ENCODE measurements at places on chromosomes 2 and 18. TPM values are rescaled to one million over a fixed set of nuclear protein-coding genes. Genes with fewer than 3 reads are reported as not detected.

- peaks cover 7% of the 10 kb centered on the region for H3K27me3 ChIP-seq
- H3K27ac ChIP-seq: no peak overlapping the region
- DNase-seq: no peak
- no peak overlapping the region for H3K4me3 ChIP-seq
- peaks cover 14% of the 10 kb centered on the region for H3K4me1 ChIP-seq
Measured at GRCh38 chr2:197137231-197137630, 173.3 kb downstream of the ANKRD44 start.

DNA sequence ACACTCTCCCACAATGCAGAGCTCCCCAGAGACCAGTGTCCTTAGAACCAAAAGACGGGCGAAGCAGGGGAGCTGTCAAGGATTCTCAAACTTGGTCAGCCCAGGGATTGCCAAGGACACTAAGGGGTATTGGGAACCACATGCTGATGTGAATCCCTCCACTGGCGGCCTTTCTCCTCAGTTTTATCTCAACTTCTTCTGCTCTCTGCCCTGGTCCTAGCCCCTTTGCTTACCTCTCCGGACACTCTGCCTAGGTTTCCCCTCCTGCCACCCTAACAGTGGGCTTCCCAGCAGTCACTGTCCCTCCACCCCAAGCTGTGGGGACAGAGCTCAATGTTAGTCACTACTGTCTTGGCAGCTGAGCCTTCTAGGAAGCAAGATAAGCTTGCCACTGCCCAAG lies 61.1 kb downstream of the POLR1A start:
- H3K27ac ChIP-seq: no peak overlapping the region
- H3K36me3 ChIP-seq: peaks cover 23% of the 10 kb centered on the region
- no peaks in the 10 kb centered on the region for H3K27me3 ChIP-seq

DNA sequence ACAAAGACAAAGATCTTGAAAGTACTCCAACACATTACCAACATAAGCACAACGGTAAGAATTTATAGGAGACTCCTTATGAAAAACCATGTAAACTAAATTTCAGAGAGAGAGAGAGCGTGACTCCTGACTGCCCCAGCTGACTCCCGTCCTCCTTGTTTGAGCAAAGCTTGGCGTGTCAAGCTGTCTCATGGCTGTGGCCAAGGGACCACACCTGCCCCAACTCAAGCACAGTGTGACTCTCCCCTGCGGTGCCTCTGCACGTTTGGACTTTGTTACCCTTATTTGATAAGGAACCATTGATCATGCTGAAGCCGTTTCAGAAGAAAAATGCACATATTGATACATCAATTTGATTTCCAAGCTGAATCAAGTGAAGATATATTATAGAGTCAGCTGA lies 124.8 kb downstream of the COL6A3 start:
- H3K27ac ChIP-seq: no peak overlapping the region
- peaks cover 10% of the 10 kb centered on the region for H3K27me3 ChIP-seq
- H3K36me3 ChIP-seq: no peaks in the 10 kb centered on the region
- no peak for DNase-seq
- H3K4me1 ChIP-seq: peaks cover 16% of the 10 kb centered on the region

- H3K36me3 ChIP-seq: no peaks in the 10 kb centered on the region
- no peaks in the 10 kb centered on the region for H3K27me3 ChIP-seq
- no peaks in the 10 kb centered on the region for H3K4me1 ChIP-seq
- no peak overlapping the region for H3K4me3 ChIP-seq
- no peak for DNase-seq
Measured at GRCh38 chr2:199042660-199043379, 414.9 kb downstream of the SATB2 start.

- H3K27ac ChIP-seq: peak overlapping the region; percentile 0
- DNase-seq: no peak
- H3K36me3 ChIP-seq: peaks cover 14% of the 10 kb centered on the region
- H3K4me3 ChIP-seq: no peak overlapping the region
- peaks cover 33% of the 10 kb centered on the region for H3K4me1 ChIP-seq
Measured at GRCh38 chr2:25617948-25618646, 55.3 kb downstream of the DTNB start.

- no peak for DNase-seq
- no peaks in the 10 kb centered on the region for H3K36me3 ChIP-seq
- H3K4me1 ChIP-seq: peaks cover 12% of the 10 kb centered on the region
- peak overlapping the region; percentile 11 for H3K27ac ChIP-seq
Measured at GRCh38 chr2:20524412-20525040, 77.7 kb downstream of the RHOB start.

DNA sequence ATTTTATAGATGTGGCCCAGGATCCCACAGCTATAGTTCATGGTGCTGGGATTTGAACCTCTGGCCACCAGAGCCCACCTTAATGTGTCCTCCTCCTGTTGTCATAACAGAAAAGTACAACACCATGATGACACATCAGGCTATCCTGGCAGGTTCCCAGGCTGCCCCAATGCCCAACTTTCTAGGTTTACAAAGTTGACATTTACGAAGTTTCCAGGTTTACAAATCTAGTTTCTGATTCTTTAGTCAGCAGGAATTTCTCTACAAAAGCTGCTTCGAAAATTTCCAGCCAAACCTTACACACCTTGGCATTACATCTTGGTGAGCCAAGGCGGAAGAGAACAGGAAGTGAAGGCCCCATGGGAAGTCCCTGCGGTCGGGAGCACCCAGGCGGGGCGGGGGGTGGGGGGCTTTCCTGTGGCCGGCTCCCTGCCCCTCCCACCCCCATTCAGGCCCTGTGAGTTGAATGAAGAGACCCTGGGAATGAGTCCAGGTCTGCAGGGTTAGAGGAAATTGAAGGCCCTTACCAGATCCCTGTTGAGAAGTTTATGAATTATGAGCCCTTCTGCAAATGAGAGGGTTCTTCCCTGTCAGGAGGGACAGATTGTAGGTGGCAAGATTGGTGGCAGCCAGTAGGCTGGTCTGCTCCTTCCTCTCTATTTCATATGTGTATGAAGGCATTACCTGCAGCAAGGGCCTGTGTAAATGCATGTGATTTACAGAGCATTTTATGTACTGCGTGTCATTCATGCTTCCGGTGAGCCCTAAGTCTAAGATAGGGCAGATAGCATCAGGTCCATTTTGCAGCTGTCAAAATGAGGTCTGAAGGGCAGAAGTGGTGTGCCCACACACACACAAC lies 11.1 kb upstream of the IL1RN start:
- no peaks in the 10 kb centered on the region for H3K4me1 ChIP-seq
- H3K36me3 ChIP-seq: no peaks in the 10 kb centered on the region
- peaks cover 16% of the 10 kb centered on the region for H3K27me3 ChIP-seq
- no peak for DNase-seq
- no peak overlapping the region for H3K27ac ChIP-seq

DNA sequence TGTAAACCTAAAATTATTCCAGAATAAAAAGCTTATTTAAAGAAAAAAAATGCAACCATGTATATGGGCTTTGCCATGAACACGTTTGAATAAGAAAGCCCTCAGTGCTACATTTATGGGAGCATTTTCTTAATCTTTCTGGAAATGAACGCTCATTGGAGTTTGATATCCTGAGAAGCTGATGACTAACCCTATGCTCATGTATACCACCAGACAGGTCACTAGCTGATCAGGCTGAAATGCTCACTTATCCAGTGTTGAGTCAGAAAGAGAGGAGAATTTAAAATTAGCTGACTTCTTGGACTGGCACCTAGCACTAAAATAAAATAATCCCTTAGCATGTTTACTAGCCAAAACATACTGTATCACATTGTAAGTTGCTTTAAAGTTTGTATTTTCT lies 254.9 kb upstream of the SIX3 start:
- H3K27ac ChIP-seq: no peak overlapping the region
- DNase-seq: no peak
- no peak overlapping the region for H3K4me3 ChIP-seq
- H3K36me3 ChIP-seq: no peaks in the 10 kb centered on the region
- peaks cover 3% of the 10 kb centered on the region for H3K4me1 ChIP-seq

DNA sequence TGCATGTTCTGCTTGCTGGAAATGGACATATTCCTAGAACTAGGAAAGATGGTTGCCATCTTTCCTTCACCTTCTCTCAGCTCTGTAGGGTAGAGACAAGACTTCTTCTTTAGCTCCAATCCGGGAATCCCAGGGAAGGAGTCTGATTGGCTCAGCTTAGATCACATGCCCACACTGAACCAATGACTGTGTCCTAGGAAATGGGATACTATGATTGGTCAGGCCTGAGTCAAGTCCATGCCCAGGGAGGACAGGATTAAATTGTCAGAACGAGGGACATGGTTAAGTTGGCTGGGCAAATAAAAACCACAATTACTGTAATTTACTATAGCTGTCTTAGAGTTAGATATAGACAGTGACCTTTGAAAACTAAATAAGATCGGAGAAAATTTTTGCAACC lies 31.4 kb downstream of the SEMA4F start:
- DNase-seq: no peak
- H3K36me3 ChIP-seq: peaks cover 1% of the 10 kb centered on the region
- no peaks in the 10 kb centered on the region for H3K4me1 ChIP-seq
- H3K27ac ChIP-seq: no peak overlapping the region
- no peak overlapping the region for H3K4me3 ChIP-seq

- no peak for DNase-seq
- peaks cover 9% of the 10 kb centered on the region for H3K36me3 ChIP-seq
- no peak overlapping the region for H3K4me3 ChIP-seq
- H3K27ac ChIP-seq: no peak overlapping the region
- H3K4me1 ChIP-seq: peaks cover 19% of the 10 kb centered on the region
- peaks cover 3% of the 10 kb centered on the region for H3K27me3 ChIP-seq
Measured at GRCh38 chr2:108106731-108107130, 120.4 kb downstream of the SLC5A7 start.

- H3K27ac ChIP-seq: no peak overlapping the region
- no peaks in the 10 kb centered on the region for H3K27me3 ChIP-seq
- H3K4me3 ChIP-seq: no peak overlapping the region
- no peaks in the 10 kb centered on the region for H3K36me3 ChIP-seq
Measured at GRCh38 chr2:35973132-35973736, 382.3 kb upstream of the CRIM1 start.

DNA sequence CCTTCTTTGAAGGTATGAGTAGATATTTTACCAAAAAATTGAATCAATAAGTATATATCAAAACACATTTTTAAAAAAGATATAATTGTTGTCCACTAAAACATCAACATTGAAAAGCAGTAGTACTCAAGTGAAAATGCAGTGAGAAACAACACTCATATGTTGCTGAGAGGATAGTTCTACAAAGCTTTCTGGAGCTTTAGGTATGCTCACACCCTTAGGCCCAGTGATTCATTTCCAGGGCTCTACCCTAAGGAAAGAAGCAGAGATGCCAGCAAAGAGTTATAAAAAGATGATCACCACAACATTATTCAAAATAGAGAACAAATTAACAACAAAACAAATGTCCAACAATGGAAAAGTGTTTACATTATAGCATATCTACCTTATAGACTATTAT lies 197.3 kb upstream of the CCDC150 start:
- no peak overlapping the region for H3K4me3 ChIP-seq
- no peak for DNase-seq
- H3K27me3 ChIP-seq: no peaks in the 10 kb centered on the region
- H3K36me3 ChIP-seq: no peaks in the 10 kb centered on the region
- H3K4me1 ChIP-seq: peaks cover 3% of the 10 kb centered on the region

DNA sequence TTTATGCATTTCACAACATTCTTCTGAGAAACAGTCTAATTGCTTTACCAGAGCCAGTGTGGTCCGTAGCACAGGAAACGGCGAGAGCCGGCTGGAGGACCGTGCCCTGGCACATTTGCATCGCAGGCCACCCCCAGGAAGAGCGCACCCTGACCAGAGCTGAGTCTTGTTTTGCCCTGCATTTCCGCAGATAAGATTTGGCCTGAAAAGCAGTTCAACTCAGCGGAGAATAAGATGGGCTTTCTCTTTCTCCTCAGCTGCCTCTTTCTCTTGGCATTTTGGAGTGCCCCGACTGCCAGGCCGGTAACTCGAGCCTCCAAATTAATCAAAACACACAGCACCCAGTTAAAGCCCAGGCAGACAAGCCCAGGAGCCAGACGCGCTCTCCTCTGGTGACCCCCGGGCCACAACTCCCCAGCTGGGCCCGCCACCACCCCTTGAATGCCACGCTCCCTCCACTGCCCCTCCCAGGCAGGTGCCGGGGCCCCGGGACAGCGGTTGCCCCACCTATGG lies 464 bp downstream of the COL4A4 start:
- H3K27ac ChIP-seq: no peak overlapping the region
- peaks cover 77% of the 10 kb centered on the region for H3K27me3 ChIP-seq
- DNase-seq: no peak
- H3K4me1 ChIP-seq: peaks cover 3% of the 10 kb centered on the region
- H3K4me3 ChIP-seq: peak overlapping the region; percentile 66

DNA sequence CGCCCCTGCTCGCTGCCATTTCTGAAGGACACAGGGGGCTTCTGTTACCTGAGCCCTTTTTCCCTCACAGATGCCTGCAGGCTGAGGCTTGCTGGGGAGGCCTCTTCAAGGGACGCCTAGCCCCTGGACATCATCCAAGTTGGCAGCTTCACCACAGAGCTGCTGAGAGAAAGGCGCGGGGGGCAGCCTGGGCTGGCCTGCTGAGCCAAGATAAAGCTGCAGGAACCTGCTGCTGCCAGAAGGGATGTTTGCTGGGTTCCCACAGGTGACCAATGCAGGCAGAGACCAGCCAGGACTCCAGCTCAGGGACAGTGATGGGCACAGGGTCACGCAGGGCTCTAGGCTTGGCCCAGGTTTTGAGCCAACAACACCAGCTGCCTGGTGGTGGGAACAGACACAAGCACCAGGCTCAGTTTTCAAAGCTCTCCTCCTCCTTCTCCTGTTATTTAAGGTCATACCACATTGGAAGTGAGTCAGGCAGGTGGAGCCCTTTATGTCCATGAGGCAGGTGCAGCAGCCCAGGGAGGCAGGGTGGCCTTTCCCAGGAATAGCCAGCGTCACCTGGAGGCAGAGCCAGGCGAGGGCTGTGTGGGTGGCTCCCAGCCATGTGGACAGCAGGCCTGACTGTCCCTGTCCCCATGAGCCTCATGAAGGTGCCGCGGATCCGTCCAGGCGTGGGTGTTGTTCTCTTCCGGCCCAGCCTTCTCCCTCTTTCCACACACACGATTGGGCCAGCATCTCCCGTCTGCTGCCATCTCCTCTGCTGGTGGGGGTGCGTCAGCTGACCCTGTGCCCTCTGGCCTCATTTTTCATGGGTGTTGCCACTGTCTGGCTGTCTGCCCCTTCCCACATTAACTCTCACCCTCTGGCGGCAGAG lies 515.5 kb upstream of the MYT1L start:
- H3K36me3 ChIP-seq: no peaks in the 10 kb centered on the region
- H3K4me1 ChIP-seq: peaks cover 2% of the 10 kb centered on the region
- no peak overlapping the region for H3K27ac ChIP-seq
- DNase-seq: no peak

- no peak overlapping the region for H3K4me3 ChIP-seq
- H3K4me1 ChIP-seq: peaks cover 6% of the 10 kb centered on the region
- no peak overlapping the region for H3K27ac ChIP-seq
- H3K36me3 ChIP-seq: no peaks in the 10 kb centered on the region
- peaks cover 50% of the 10 kb centered on the region for H3K27me3 ChIP-seq
Measured at GRCh38 chr2:231923010-231923344, 3.2 kb downstream of the NPPC start.

GRCh38 chr2:226885769-226886435 lies 50.0 kb downstream of the RHBDD1 start:
- DNase-seq: no peak
- H3K4me1 ChIP-seq: peaks cover 12% of the 10 kb centered on the region
- H3K36me3 ChIP-seq: peaks cover 4% of the 10 kb centered on the region
- H3K27me3 ChIP-seq: no peaks in the 10 kb centered on the region

C1QL2 gene
- 0.14 TPM for total RNA-seq

AFF3 gene
- 7.3 TPM for total RNA-seq

WDCP gene
- 22.4 TPM for total RNA-seq

DYNAP gene
- total RNA-seq: not detected

DUSP2 gene
- total RNA-seq: 0.64 TPM

MAP3K19 gene
- total RNA-seq: not detected

BCL11A gene
- total RNA-seq: 47.9 TPM
